ENCODE measurements at places on chromosomes 6 and 20.

GRCh38 chr6:48619771-48620170 lies 508.8 kb upstream of the PTCHD4 start:
- DNase-seq = no peak

- DNase-seq = no peak
Observed at GRCh38 chr20:20683481-20684321, 28.7 kb downstream of the RALGAPA2 start.

GRCh38 chr6:13522656-13523055 lies 35.3 kb upstream of the GFOD1 start:
- DNase-seq = no peak

DNA sequence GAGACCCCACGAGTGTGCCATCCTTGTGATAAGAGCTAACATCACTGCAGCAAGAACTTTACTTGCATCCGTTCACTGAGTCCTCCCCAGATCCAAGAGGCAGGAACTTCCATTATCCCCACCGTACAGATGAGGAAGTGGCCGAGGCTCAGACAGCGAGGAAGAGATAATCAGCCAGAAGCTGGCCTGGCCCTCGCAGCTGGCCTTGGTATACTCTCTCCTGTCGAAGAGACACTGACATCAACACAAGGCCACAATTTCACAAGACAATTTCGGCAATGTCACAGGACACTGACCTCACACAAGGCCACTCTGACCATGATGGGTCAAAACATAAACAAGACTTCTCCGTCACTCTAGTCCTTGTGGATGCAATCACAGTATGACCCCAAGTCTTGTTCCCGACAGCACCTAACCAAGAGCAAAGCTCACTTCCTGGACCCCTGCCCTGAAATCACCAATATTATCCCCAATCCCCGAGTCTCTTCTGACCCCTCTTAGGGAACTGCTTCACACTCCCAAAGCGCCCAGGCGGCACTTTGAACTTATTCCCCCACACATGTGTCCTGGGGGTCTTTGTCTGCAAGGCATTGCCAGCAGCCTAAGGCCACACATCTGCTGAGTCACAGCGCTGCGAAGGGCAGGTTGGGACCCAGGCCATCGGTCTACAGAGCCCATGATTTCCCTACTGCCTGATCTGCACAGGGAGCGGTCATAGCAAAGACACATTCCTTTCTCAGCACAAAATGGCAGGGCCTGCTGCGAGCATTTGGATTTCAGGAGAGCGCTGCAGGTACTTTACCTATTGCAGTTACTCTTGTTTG lies 14.8 kb upstream of the VAPB start:
- no peak for DNase-seq

DNA sequence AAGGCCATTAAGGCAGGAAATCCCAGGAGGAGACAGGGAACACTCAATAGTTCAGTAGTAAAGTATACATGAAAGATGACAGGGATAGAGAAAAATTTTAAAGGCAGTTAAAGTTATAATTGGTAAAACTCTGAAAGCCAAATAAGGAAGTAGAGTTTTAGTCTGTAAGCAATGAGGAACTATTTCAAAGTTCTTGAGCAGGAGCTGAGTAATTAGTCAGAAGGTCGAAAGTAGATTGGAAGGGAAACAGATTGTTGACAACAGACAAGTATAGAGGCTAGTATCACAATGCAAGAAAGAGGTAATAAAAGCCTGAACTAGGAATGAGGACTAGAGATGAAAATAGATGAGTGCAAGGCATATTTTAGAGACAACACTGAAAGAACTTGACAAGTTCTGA lies 150.3 kb downstream of the CDK19 start:
- DNase-seq = no peak

DNA sequence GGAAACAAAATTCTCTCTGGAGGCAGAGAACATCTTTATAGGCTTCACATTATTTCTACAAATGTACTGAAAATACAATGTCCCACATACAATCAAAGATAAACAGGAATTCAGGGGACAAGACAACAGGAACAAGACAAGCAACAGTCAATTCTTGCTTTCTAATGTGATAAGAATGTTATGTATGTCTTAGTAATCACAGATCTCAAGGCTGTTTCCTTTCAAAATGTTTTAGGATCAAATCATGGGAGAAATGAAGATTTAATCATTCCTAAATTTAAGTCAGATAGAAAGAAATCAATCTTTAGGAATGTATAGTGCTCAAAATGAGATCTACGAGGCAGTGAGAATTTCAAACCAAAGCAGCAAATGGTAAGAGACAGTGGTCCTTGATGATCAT lies 32.1 kb downstream of the NEDD9 start:
- DNase-seq = no peak

DNA sequence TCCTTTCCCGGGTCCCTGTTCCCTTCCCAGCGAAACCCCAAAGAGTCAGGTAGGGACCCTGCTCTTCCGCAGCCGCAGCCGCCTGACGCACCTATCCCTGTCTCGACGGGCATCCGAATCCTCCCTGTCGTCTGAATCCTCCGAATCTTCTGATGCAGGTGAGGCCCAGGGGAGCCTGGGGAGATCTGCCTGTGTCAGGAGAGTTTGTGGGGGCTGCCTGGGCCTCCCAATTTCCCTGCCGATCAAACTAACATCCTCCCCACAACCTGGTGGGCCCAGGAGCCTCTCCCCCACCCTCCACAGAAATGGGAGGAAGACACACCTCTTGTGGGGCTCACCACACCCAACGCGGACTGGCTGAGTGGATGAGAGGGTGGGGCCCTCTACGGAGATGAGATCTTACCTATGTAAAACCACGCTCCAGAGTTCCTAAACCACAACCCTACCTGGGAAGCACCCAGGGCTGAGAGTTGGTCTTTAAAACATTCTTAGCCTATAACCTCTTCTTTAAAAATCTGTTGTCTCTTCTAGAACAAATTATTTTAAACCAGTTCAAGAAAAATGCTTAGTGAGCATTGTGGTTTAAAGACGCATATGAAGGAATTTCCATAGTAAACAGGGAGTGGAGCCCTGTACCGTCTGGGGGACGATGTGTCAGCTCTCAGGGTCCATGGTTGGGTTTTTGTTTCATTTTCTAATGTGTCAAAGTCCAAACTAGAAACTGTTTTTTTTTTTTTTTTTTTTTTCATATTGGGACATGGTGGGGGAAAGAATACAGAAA lies 1.7 kb downstream of the CDC25B start:
- peak; percentile 60 for DNase-seq

GRCh38 chr20:3798908-3799248 lies 2.8 kb downstream of the CDC25B start:
- no peak for DNase-seq

DNA sequence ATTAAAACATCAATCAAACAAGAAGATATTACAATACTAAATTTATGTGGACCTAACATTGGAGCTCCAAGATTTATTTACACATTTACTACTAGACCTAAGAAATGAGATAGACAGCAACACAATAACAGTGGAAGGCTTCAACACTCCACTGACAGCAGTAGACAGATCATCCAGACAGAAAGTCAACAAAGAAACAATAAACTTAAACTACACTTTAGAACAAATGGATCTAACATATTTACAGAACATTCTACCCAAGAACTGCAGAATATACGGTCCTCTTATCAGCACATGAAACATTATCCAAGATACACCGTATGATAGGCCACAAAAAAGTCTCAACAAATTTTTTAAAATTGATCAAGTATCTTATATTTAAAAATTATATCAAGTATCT lies 27.0 kb downstream of the SLC17A1 start:
- DNase-seq = no peak

All from stimulated activated naive CD8-positive, alpha-beta T cell treated with anti-CD3 and anti-CD28 coated beads, Interleukin-15, Interleukin-2, amounts not matched to agents 100 U/mL and 50 U/mL, for 24 hours (primary cell).